Activated CD4-positive, alpha-beta T cell treated with anti-CD3 and anti-CD28 coated beads, Interleukin-2, Interleukin-6, amounts not matched to agents 100 ng/mL and 50 ng/mL, durations not matched to agents 16 hours and 8 hours (primary cell): ENCODE measurements at places on chromosomes 2 and 18.

GRCh38 chr2:120253021-120253882 lies 600 bp downstream of the RALB start:
- peak; percentile 60 for DNase-seq

GRCh38 chr2:132776287-132776686 lies 106.3 kb upstream of the LYPD1 start:
- DNase-seq, result no peak

DNA sequence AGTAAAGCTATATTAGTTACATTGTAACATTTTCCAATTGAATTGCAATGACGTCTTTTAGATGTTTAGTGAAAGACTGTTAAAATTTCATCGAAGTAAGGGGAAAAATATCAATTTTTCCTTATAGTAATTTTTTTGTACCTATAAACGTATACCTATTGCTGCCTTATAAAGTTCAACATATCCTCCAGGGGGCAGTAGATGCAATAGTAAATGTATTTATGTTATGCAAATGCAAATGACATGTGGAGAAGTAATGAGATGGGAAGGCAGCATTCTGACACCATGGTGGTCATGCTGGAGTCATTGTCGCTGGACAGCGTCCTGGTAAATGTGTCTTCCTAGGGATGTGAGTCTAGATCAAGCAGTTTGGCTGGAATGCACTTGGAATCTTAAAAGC lies 38.7 kb downstream of the MSTN start:
- DNase-seq, result peak; percentile 62

DNA sequence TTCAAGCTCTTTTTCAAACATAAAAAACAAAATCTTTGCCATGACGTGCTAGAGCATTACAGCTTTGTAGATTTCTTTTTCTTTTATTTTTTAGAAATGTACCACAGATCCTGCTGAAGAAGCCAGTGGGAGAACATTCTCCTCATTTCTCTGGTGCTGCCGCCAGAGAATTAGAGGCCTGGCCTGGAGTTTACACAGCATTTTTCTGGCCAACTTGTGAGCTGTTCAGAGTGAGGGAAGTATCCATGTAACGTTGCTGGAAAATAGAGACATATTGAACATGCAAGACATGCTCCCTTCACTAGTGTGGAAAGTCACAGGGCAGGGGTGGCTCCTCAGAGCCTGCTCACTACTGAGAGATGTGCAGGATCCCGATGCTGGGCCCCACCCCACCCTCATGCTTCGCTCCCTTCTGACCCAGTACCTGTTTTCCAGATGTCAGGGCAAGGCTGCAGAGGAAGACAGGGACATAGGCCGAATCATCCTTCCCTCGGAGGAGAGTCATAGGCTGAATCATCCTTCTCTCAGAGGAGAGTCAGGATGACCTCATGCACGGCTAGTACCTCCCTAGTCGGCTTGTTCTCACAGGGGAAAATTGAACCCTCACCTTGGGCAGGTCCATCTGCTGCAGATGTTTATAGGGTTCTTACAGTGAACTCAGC lies 298.5 kb downstream of the INSIG2 start:
- DNase-seq, result no peak

DNA sequence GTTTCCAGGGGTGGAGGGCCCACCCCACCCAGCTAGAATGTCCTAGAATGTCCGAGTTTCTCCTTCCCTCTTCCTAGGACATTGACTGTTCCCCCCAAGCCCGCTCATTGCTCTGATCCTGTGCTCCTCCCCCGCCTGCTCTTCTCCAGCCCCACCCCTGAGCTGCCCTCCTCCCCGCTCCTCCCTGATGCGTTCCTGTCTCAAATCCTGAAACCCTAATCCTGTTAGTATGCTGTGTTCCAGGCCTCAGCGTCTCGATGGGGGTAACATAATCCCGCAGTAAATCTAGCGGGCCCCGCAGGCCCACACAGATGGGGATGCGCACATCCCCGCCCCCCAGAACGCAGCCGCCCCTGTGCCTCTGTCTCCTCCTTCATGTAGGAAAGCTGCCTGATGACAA lies 51.3 kb downstream of the NRP2 start:
- DNase-seq, result no peak

GRCh38 chr2:147845411-147845971 lies 662 bp downstream of the ACVR2A start:
- DNase-seq, result peak; percentile 68

DNA sequence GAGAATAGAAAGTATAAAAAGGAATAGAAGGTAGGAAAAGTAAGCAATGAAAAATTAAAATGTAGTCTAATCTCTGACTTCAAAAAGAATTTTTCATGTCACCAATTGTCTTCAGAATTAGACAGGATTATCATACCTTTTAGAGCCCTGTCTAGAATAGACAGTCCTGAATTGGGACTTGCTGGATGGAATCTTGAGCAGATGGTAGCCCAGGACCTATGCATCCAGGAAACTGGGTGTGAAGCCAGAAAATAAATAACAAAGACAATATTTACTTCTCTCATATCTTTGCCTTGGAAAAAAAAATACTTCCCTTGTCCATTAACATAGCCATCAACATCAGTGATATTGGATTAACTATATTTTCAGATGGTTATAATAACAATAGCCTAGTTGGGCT lies 97.8 kb upstream of the UNC80 start:
- DNase-seq, result no peak

DNA sequence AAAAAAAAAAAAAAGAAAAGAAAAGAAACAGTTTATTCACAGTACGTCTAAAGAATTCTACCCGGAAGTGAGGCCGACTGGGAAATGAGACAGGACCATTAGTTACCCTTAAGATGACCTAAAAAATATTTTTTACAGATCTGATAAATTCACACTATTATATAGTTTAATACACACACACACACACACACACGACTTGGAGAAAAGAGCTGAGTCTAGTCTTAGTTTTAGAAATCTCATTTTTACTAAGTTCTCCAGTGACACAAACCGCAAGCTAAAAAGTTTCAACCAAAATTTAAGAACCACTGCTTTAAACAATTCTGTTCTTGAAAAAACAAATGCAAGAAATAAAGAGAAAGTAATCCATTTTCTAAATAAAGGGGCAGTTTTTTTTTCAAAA lies 27.1 kb downstream of the ST3GAL5 start:
- DNase-seq, result peak; percentile 59

DNA sequence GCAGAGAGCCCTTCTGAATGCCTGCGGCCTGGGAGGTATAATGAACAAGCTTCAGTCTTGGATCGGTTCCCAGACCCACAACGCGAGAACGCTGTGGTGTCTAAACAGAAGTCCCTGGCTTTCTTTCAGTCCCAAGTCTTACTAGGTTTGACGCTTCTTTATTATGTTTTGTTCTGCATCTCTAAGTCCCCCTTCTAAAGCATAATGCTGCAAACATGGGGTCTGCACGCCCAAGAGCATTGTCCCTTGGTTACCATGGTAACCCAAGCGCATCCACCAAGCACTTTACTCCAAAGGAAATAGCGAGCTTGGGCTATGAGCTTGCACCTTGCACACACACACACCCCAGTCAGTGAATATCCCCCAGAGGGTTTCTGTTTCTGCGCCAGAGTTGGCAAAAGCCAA lies 193.7 kb downstream of the INO80D start:
- DNase-seq, result no peak

GRCh38 chr18:77249569-77250500 lies at the start of gene GALR1:
GALR1 (plus strand) TSS chr18:77249848; CDS start chr18:77250549, 701 bp downstream.
- no peak for DNase-seq

DNA sequence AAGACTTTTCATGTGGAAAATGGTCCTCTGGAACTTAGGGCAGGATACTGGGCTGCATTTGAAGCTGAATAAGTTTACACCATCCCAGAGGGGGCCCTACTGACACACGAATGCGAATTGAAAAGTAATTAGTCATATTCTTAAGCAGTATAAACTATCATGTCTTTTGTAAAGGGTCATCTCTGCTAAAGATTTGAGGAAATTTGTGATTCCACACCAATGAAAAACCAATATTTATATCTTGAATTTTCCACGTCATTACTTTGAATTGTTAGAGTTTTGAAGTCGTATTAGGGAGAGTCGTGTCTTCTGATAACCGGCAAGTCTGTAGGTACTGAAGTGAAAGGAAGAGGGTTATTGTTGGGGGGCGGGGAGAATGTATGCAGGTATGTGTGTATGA lies 4.1 kb upstream of the OTX1 start:
- DNase-seq, result no peak

DNA sequence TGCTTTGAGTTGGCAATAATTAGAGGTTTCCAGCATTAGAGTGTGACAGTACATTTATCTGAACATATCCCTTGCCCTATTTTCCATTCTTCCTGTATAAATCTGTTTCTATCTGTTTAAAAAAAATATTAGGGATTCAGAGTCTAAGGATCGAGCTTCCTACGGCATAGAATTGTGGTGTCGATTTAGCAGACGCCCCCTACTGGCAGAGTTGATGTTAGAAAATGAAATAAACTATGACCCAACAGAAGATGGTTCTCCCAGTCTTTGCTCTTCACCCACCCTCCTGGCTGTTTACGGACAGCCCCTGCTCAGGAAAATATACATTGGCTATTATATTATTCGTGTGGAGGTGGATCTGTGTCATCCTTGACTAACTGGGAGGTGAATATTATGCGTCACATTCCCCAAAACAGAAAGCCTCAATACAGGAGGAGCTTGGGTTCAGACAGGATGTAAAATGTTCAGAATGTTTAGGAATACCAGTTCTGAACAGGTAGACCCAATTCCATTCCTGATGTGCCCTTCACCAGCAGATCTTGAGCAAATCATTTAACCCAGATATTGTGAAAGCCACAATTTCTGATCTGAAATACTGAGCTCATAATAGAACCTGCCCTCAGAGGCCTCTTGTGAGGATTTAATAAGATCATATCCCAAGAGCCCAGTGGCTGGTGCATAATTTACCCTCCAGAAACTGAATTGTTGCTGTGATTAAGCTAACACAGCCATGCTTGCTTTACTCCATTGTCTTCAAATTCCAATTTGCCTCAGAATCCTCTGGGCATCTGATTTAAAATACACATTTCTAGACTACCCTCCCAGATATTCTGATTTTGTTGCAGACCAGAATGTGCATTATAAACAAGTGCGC lies 10.8 kb upstream of the ERMN start:
- peak; percentile 67 for DNase-seq

DNA sequence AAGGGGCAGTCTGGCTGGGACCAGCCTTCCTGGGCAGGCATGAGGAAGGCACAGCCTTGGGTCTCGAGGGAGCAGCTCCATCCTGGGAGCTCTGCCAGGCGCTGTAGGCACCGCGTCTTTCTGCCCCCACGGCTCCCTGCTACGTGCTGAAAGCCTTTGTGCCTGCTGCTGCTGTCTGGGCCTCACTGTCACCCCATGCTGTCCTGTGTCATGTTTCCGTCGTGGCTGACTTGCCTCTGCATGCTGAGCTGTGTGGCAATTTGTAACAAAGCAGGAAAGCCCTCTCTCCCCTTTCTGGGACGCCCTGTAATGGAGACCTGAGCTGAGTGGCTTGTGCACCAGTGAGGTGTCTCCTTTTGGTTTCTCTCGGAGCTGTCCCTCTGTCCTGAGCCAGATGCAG lies 152.5 kb downstream of the TSN start:
- no peak for DNase-seq

GRCh38 chr2:225739328-225739727 lies 339.8 kb downstream of the NYAP2 start:
- no peak for DNase-seq

DNA sequence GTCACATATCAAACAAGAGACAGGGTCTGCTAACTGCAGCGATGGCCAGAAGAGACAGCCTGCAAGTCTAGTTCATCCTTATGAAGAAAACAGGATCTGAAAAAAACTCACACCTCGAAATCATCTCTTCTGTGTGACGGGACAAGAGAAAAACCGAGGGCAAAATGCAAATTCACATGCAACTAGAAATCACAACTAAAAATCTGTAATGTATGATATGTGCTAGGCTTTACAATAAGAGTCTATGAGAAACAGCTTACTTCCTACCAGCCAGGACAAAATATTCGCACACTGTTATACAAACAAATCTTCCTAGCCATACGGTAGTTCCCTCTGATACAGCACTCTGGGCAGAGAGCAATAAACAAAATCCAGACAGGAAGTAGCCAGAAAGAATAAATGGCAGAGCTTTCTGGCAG lies 48.8 kb downstream of the ANKRD44 start:
- DNase-seq, result no peak

DNA sequence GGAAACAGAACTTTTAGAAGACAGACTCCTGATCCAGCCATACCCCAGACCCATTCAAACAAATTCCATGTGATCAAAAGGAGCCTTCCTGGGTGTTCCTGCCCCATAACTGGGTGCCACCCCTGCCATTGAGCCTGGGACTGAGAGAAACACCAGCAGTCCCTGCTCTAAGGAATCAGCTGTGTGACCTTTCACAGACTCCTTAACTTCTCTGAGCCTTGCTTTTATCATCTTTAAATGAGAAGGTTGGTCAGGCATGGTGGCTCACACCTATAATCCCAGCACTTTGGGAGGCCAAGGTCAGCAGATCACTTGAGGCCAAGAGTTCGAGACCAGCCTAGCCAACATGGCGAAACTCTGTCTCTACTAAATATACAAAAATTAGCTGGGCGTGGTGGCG lies 20.6 kb downstream of the CIDEA start:
- no peak for DNase-seq

DNA sequence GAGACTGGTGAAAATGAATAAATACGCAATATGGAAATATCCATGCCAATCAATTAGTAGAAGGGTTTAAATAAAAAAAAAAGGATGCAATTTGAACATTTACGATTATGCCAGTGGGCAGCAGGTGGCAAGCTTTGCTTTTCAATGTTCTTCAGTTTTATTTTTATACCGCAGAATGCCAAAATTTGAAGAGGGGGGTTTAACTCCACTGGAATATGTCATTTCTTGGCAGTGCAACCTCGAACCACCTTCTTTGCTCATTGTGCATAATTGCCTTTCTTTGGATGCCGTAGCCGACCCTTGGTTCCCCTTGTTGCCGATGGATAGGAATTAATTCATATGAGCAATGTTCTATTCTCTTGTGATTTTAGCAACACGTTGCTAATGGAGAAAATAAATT lies 88.0 kb downstream of the LTBP1 start:
- DNase-seq, result no peak

DNA sequence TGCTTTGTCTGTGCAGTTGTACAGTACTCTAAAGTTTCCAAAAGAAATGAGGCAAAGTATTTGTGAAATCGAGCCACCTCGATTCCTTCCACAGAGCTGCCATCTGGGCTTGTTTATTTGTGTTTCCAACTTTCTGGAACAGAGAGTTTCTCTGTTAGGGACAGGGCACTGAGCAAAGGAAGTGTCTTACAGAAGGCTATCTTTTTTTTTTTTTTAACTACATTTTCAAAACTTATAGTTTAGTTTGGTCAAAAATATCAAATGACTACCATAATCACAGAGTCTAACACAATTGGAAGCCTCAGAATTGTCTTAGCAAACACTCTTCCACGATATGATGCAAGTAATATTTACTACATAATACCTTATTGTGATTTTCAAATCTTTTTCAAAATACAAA lies 796 bp downstream of the RFTN2 start:
- no peak for DNase-seq

DNA sequence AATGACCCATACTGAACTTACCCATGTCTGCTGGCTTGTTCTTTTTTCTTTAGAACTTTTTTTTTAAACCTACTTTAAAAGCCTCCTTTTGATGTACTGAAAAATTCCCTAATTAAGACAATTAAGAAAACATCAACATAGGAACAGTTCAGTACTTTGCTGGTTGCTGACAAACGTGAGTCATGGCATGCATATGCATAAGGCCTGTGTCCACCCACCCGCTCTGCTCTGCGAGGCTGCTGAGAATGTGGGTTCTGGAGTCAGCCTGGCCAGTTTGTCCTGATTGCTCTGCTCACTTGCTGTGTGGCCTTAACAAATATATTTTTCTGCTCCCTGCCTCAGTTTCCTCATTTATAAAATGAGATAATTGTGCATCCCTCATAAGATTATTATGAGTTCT lies 27.3 kb downstream of the LAMA3 start:
- DNase-seq, result no peak

- DNase-seq, result no peak
Observed at GRCh38 chr2:172085460-172086159, at the start of gene DLX1. DLX1 (plus strand) TSS chr2:172085507; CDS start chr2:172085678, 171 bp downstream.
